ENCODE measurements at places on chromosomes 6 and 20. TPM values are rescaled to one million over a fixed set of nuclear protein-coding genes. Genes with fewer than 3 reads are reported as not detected.

Gene FAM83B
- total RNA-seq, result 1.6 TPM

Gene CCN2
- total RNA-seq, result 13.9 TPM

- no peak for DNase-seq
Measured at GRCh38 chr20:11882651-11883050, 35.0 kb upstream of the BTBD3 start.

- DNase-seq, result no peak
Measured at GRCh38 chr6:113416170-113416569, 441.0 kb upstream of the MARCKS start.

GRCh38 chr20:45366631-45367030, 3.7 kb downstream of the SYS1 start:
- no peak for DNase-seq

GRCh38 chr6:135633573-135633972, 136.0 kb upstream of the AHI1 start:
- no peak for DNase-seq

- DNase-seq, result no peak
Measured at GRCh38 chr20:46121184-46121930, 3.2 kb downstream of the CD40 start.

GRCh38 chr6:72857791-72858585, 236.1 kb downstream of the KCNQ5 start:
- no peak for DNase-seq

DNA sequence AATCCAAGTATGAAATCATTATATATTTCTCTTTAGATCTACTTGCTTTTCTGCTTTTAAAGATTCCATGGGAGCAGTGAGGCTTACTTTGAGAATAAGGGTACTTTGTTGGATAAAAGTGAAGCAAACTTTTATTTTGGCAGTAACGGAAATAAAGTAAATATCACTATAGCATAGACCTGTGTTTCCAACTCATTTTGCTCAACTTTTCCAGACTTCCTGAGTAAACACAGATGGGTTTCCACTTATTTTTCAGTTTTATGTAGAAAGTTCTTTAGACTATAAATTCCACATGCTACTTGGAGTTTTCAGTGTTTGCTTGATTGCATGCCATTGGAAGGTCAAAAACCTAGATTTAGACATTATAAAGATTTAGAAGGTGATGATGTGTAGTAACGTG, 6.2 kb downstream of the STX16 start:
- no peak for DNase-seq

DNA sequence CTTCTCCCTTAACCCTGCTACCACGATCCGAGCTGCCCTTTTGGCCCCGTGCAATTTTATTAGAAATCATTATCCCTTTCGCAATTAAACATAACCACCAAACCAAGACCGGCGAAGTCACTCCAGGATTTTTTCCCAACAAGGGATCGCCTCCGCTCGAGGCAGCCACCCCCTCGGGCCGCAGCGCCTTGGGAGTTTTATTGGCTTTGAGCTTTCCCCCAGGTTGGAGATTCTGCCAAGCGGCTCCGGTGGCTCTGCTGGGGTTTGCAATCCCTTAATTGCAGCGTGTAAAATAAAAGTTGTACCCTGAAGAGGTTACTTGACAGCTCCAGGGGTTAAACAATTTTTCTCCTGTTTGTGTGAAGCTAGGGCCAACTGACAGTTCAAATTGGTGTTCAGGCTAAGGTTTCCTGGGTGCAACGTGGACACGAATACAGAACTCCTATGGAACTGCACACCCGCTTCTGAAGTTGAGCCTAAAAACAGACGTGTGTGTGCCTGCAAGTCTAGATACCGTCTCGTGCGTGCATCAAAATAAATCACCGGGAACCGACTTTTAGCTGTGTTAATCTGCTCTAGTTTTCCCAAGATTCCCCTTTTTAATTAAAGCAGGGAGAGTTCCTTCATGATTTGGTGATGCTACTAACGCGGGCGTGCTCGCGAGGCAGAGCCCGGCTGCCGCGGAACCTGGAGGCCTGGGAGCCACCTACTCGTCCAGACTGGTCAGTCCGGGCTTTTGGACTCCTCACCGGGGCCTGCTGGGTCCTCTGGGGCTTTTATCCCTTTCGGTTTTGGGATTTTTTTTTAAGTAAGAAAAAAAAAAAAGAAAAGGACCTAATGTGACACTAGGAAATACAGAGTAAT, 975 bp upstream of the TFAP2A start:
- no peak for DNase-seq

DNA sequence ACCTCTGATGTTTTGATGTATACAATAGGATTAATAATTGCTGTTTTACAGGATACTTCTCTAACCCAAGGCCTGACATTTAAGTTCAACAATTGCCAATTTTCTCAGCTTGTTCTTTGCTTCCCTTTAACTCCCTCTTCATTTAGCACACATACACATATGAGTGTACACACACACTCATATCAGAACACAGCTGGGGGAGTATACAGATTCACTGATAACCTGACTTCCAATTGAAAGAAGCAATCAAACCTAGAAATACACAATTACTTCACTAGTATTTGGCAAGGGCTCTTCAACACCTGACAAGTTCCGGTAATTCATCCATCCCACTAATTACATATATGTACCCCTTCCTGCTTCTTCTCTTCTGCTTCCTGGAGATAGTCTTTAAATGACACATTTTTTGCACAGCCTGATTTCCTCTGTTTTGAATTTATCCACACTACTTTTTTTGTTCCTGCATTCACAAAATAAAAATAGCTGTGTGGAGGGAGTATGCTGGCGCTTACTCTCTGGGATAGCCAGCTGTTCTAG, 11.2 kb downstream of the UST start:
- DNase-seq, result no peak

- no peak for DNase-seq
Measured at GRCh38 chr6:112296694-112297093, 42.3 kb upstream of the LAMA4 start.

DNA sequence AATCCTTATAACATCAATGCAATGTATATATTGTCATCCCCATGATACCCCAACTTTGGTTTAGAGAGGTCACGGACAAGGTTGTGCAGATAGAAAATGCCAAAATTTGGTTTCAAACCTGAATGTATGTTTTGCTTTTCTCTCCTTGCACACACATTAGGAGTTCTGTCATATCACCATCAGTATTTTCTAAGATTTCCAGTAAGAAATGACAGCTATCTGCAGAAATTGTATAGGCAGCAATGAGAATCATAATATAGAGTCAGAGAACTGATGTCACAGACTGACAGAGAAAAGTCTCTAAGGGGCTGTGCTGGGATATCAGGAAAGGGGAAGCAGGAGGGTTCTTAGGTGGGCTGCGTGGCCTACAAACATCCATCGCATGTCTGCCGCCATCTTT, 140.0 kb downstream of the AKAP7 start:
- DNase-seq, result no peak

- no peak for DNase-seq
Measured at GRCh38 chr6:113276601-113277000, 580.5 kb upstream of the MARCKS start.

Data from Right ventricle myocardium superior (tissue), 1 donor.